Brain pericyte (primary cell): ENCODE measurements at places on chromosomes 12 and 14.

- DNase-seq = no peak
Observed at GRCh38 chr14:100243020-100243419, 4.1 kb downstream of the YY1 start.

DNA sequence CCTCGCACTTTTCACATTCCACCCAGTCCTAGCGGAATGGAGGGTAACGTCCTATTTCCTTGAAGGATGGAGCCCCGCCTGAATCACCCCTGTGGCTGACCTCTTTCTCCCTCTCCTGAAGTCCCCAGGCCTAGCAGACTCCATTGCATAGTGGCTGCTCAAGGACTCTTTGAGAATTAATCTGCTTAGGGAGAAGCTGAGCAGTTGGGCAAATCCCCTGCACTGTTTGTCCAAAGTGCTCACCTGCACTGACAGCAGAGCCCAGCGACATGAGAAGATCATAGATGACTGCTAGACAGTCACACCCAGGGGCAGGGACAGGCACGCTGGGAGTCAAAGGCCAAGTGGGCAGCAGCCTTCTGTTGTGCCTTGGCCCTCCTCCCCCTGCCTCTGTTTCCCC is 37.7 kb upstream of the DICER1 start:
- DNase-seq = no peak

DNA sequence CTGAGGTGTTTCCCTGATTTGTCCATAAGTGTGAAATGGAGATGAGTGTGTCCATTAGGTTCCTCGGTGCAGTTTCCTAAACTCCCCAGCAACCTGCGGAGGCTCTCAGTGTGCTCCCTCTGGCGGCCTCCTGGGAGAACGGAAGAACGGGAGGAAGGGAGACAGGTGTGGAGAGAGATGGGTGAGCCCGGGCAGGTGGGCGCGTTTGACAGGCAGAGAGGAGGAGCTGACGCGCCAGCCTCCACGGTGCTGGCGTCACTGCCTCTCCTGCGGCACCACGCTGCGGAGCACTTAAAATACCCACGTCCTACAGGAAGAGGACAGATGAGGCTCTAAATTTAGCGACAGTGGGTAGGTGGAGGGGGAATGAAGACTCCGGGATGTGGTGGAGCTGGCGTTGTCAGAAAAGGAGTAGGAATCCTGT is 26.8 kb upstream of the PEX5 start:
- no peak for DNase-seq

GRCh38 chr12:9363145-9363544 is 154.9 kb upstream of the PZP start:
- DNase-seq = no peak

- peak; percentile 97 for DNase-seq
Observed at GRCh38 chr12:58920102-58920960, at the start of gene LRIG3. Gene LRIG3 (minus strand): TSS chr12:58920504. CDS start chr12:58920235, 269 bp downstream.

GRCh38 chr12:11703378-11703777 is 53.9 kb downstream of the ETV6 start:
- no peak for DNase-seq

GRCh38 chr14:103545915-103546651 is 16.4 kb downstream of the BAG5 start:
- no peak for DNase-seq

- no peak for DNase-seq
Observed at GRCh38 chr12:105502426-105502930, 172.0 kb downstream of the C12orf75 start.

- no peak for DNase-seq
Observed at GRCh38 chr14:77007183-77007974, 21.1 kb downstream of the IRF2BPL start.

GRCh38 chr14:105315941-105316576 is 1.5 kb downstream of the PACS2 start:
- DNase-seq = no peak

GRCh38 chr12:13148485-13148847 is 45.0 kb upstream of the GSG1 start:
- no peak for DNase-seq

DNA sequence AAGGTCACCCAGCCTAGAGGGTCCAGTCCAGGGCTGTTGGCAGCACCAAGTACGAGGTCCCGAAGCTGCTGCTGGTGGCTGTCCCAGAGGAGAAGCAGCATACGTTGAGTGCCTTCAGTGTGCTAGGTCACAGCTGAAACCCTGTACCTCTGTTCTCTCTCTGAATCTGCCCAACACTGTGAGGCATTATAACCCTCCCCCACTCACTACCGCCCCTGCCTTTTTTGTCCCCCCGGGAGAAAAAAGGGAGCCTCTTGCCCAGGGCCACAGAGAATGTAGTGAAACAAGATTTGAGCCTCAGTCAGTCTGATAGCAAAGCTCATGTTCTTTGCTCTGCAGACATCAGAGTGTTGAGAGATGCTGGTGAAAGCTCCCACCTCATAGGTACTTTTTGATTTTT is 53.4 kb downstream of the PPP2R5C start:
- no peak for DNase-seq

DNA sequence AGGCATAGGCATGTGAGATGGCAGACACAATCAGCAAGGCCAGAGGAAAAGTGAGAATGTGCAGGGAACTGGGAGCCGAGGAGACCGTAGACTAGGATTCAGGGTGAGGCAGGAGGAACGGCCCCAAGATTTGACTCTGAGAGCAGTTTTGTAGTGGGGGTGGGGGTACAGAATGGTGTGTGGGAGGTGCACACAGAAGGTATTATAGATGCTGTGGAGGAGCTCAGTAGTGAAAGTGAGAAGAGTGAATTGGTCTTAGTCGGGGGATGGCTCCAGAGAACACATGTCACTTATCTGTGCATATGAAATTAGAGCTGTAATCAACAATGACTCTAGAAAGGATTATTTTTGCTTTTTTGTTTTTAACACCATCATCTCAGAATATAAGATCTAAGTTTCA is 11.9 kb downstream of the ZNF664 start:
- no peak for DNase-seq

GRCh38 chr12:39199351-39199750 is 243.6 kb downstream of the KIF21A start:
- DNase-seq = no peak

GRCh38 chr12:69642531-69642930 is 31.8 kb upstream of the LRRC10 start:
- DNase-seq = no peak

DNA sequence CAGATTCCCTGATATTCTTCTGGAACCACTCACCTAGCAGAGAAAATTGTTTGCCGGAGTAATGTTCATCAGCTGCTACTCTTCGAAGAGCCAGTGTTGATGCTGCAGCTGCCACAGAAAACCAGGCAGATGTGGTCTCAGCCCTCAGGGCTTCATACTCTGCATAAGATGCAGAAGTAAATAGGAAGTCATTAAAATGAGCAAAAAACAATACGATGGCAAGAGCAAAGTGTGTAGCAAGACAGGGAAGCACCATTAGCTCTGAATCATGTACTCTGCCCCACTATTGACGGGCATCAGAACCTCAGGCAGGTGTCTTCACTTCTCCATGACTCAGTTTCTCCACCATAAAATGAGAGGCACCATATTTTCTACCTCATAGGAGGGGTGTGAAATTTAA is 991.6 kb upstream of the TMEM132C start:
- DNase-seq = no peak

DNA sequence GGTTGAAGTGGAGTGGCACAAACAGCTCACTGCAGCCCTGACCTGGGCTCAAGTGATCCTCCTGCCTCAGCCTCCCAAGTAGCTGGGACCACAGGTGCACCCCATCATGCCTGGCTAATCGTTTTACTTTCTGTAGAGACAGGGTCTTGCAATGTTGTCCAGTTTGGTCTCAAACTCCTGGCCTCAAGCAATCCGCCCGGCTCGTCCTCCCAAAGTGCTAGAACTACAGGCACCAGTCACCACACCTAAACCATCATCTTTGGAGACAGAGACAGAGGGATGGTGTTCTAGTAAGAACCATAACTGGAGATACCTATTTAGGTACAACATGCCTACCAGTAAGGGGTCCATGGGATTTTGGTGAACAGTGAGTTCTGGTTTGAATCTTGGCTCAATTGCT is 2.5 kb upstream of the DDX23 start:
- DNase-seq = no peak

DNA sequence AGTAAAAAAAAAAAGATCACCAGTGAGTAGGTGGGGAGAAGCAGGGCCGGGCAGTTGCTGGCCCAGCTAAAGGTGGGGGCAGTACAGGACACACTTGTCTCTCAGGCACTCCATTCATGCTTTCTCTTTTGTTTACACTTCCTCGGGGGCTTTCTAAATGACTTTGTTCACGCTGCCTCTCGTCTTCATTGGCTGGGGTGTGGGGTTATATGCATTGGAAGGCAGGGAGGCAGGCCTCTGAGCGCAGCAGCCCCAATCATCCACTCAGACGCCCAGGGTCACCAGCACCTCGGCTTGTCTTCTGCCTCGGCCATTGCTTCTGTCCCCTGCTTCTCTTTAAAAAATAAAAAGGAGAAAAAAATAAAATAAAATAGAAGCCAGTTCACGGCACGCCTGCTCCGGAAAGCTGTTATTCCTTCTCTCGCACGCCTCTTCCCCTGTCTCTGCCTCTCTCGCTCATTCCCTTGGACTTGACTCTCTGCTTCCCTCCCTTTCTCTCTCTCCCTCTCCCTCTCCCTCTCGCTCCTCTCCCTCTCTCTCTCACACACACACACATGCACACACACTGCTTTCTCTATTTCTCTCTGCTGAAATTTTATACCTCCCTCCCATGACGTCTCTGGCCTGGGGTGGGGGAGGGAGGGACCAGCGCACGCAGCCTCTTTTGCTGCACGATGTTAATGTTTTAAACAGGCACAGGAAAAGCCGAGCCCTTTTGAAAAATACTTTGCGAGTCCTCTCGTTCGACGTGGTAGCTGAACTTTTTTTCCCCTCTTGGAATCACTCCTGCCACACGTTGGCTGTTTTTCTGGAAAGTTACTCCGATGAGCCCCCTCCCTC is at the start of gene TGFB3:
Gene TGFB3, minus strand, starts transcription at position 570 of the 840 bp plus-strand sequence. CDS start 1,102 bp downstream, outside the sequence.
- peak; percentile 76 for DNase-seq

DNA sequence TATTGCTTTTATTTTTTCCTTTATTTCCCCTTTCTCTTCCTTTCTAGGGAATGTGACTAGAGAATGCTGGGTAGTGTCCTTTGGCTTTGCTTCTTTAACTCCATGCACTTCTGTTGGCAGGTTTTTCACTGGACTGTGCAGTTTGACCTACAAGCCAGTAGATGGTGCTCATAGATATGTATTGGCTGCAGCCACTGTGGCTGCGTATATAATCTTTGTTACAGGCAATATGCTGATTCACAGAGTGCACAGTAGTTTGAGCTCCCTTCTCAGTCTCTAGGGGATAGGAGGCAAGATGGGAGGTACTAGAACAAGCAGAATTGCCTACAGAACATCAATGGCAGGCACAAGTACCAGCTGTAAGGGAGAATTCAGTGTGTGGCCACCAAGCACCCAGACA is 503.5 kb downstream of the LRFN5 start:
- DNase-seq = peak; percentile 29

DNA sequence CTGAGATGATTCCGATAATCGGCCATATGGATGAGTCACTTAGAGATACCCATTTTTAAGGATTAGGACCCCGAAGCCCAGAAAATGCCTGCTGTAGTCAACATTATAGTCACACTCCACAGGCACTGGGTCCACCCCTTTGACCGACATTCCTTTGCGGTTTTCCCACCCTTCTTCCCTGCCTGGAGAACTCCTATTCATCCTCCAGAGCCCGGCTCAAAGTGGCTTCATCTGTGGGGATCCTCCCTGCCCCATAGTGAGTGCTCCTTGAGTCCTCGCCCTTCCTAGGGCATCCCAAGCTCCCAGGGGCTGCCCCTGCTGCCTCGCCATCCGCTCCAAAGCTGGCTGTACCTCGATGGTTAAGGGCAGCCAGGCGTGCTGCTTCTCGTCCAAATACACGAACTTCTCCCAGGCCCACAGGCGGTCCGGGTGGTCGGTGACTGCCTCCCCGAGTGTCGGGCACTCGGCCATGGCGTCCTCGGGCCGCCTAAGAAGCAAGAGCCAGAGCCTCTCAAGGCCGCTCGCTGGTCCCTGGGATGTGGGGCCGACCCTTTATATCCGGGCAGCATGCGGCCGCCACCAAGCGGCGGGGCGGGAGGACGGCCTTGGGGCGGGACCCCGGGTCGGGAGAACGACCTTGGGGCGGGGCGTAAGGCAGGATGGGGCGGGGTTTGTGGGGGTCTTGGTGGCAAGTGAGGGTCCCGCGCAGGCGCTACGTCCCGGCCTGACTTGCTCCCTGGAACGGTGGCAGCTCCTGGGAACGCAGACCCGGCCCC is at the start of gene TCL1A:
Gene TCL1A, minus strand, starts transcription at position 530 of the 776 bp plus-strand sequence. Its CDS starts 59 bp downstream, at position 471.
- DNase-seq = no peak

DNA sequence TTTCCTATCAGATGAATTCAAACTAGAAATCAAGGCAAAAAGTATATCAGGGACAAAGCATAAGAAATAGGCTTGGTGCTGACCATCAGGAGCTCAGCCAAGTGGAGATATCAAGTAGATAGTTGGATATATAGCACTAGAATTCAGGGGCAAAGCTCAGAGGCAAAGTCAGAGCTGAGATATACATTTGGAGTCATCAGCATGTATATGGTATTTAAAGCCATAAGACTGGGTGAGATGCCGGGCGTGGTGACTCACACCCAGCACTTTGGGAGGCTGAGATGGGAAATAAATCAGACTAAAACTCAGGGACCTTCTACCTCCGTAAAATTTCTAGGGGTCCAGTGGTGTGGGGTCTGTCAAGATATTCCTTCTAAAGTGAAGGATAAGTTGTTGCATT is 38.9 kb upstream of the LIMA1 start:
- DNase-seq = no peak

DNA sequence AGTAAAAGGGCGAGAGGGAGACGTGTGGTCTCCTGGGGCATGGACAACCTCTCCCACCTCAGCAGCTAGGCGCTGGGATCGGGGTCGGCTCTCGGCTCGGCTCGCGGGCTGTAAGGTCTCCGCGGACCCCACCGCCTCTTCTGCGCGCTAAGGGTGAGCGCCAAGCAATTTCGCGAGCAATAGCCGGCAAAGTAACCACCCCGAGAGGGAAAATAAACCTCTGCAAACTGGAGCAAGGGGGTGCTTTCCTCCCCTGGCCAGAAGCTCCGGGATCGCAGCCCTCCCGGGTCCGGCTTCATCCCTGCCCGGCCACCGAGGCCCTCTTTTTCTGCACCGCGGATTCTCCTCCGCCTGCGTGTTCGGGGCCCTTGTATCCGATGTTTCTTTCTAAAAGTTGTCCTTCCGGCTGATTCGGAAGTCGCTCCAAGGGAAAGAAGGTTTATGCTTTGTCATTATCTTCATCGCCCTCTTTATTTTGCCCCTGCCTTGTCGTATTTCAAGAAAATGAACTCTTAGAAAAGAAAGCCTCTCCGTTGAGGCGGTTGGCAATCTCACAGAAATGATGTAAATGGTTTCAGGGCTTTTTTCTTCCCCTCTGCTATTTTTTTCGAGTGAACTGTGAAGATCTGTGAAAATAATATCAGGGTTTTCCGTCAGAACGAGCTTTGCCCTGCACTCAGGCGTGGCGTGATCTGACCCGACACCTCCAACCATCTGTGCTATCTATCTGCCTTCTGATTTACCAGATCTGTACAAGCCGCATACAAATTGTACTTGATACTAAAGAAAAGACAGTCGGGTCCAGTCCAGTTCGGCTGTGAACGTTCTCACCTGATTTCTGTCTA is 1.7 kb upstream of the SIX6 start:
- no peak for DNase-seq

GRCh38 chr14:88256997-88257950 is 65.8 kb downstream of the KCNK10 start:
- DNase-seq = no peak

- DNase-seq = no peak
Observed at GRCh38 chr14:96357216-96357615, 5.9 kb downstream of the ATG2B start.

- no peak for DNase-seq
Observed at GRCh38 chr14:105489542-105490266, 1.3 kb upstream of the TEDC1 start.
